Posterior vena cava (tissue), 2 donors: ENCODE measurements at places on chromosomes 4 and X. TPM values are rescaled to one million over a fixed set of nuclear protein-coding genes. Genes with fewer than 3 reads are reported as not detected.

DNA sequence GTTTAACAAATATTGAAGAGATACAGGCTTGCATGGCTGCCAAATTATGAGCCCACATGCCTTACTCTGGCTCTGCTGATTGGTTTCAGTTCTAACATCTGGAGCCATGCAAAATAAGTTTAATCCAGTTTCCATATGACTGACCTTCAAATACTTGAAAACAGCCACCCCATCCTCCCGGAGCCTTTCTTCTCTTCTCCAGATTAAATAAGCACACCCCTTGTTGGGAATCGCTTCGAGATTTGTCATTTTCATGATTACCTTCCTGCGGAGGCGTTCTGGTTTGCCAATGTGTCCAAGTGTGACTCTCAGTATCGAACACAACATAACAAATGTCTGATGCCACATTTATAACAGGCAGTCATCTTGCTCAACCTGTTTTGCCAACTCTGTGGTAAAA, 101.6 kb upstream of the JADE1 start:
- DNase-seq = no peak

DNA sequence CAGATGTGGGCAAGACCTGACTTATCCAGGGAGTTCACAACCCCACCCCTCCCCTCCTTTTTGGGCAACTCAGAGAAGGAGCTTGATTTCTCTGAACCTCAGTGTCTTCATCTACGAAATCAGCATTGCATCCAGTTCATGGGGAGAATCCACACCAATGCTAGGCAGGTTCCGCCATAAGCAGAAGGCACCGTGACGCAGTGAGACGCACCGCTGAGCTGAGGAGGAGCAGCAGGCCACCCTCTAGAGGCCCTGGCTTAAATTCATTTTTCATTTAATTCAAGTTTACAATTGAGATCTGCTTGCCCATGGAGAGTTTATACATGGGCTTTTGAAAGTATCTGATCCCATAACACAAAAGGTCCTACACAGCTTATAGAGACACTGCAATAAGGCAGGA, 55.7 kb downstream of the CPZ start:
- DNase-seq = peak; percentile 74

DNA sequence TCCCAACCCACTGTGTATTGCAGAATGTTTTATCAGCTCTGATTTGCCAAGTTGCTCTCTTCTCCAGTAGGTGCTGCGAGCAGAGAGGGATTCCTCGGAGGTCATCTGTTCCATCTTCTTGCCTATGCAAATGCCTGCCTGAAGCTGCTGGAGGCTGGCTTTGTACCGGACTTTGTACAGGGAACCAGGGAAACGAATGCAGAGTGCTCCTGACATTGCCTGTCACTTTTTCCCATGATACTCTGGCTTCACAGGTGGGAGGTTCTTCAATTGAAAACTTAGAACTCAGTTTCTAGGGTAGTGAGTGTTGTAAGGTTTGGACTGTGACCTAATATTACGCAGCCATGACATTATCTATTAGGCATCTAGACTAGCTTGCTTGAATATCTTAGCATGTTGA, 24.9 kb downstream of the AR start:
- DNase-seq = no peak

- no peak for DNase-seq
Measured at GRCh38 chr4:151313306-151314009, 11.9 kb downstream of the SH3D19 start.

GRCh38 chrX:129781134-129781672, 1.5 kb downstream of the SASH3 start:
- DNase-seq = peak; percentile 83

DNA sequence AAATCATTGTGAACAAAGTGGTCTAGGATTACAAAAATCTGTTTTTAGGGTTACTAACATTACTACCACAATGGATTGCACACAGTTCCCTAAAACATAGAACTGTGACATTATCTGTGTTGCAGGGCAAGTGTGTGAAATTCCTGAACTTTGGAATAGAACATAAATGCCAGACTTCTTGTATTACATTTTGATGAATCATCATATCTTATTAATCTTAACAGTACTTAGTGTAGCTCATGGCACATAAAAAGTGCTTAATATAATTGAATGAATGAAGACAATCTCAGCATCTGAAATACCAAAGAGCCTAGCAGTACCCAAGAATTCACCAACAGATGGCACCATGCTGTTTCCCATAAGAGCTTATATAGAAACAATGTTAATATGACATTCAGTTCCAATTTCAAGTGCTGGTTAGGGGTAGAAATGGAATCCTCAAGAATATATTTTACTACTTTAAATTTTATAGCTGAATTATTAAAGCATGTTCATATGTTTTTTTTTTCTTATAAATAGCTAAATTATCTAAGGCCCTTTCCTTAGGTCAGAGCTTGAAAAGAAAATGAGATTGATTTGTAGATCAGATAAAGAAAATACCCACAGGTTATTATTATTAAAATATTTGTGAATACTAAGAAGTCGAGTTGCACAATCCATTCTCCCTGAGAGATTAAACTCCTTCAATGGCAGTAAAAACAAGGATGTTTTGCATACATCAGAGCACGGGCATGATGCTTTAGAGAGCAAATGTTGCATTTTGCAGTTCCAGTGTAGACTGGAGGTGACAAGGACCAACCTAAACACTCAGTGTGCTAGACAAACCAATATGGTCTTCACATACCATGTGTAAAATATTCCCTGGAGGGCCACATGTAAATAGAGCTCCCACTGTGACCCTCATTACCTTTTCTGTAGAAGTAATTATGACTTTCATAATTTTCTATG, 25.7 kb upstream of the SHISA3 start:
- DNase-seq = no peak

GRCh38 chrX:15877380-15877779, 22.8 kb upstream of the AP1S2 start:
- no peak for DNase-seq

GRCh38 chr4:177271091-177271490, 38.6 kb upstream of the NEIL3 start:
- no peak for DNase-seq

GRCh38 chr4:178082906-178083305, 640.7 kb upstream of the AGA start:
- DNase-seq = no peak

DNA sequence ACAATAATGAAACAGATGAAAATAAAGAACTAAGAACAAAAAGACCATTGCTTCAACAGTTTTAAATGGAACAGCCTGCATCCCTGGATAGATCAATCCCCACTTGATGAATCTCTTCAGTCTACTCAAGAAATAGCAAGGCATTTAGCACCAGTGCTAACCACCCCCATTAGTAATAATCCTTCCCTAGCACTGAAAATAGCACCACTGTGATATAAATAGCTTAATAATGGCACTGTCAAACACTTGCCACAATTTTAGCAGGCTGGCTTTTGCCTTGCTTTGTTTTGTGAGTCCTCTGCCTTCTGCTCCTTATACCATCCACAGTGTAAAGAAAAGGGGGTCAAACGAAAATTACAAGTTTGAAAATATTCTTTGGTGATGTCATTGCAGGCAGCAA, 17.4 kb downstream of the DCX start:
- no peak for DNase-seq

- no peak for DNase-seq
Measured at GRCh38 chr4:176924238-176924637, 131.5 kb upstream of the VEGFC start.

- peak; percentile 94 for DNase-seq
Measured at GRCh38 chrX:12949927-12950656, 24.8 kb upstream of the TMSB4X start.

GRCh38 chr4:103497692-103498091, 222.1 kb downstream of the TACR3 start:
- DNase-seq = no peak

- DNase-seq = no peak
Measured at GRCh38 chr4:24117975-24118374, 228.1 kb upstream of the PPARGC1A start.

- no peak for DNase-seq
Measured at GRCh38 chr4:82429728-82430192, 502 bp downstream of the HNRNPDL start.

DNA sequence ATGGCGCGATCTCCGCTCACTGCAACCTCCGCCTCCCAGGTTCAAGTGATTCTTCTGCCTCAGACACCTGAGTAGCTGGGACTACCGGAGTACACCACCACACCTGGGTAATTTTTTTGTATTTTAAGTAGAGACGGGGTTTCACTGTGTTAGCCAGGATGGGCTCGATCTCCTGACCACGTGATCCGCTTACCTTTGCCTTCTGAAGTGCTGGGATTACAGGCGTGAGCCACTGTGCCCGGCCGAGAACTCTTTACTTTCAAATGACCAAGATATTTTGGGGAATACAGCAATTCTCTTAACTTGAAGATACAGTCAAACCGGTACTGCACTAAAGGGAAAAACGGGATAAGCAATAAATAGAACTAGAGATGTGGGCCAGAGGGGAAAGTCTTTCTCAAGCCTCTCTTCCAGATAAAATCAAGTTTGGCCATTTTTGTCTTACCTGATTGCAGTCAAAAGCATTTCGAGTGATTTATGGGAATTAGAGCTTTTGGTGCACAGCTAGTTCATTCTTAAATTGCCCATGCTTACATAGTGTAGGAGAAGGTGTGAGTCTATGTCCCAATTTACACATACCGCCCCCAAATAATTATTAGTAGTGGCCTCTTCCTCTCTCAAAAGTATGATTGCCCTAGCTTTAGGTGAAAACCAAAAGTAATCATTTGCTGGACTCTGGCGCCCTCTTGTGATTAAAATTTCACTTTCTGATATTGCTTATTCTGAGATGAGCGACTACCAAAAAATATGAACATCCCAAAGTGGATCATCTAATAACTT, 53.2 kb upstream of the ABCG2 start:
- no peak for DNase-seq

DNA sequence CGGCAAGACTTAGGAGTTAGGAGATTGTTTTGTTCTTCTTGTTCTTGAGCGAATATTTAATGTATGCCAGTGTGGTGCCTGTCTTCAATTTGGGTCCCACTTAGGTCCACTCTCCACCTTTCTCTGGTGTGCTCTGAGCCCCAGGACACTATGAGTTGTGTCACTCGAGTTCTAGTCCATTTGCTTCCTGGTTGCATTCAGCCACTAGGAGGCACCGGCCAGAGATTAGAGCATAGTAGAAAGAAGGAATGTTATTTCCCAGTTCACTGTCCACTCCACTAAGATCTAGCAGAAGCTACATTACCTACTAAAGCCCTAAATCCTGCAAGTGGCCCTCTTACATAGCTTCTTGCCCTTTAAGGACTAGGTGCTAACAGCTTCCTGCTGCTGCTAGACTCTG, 326.9 kb downstream of the NAF1 start:
- DNase-seq = no peak

DNA sequence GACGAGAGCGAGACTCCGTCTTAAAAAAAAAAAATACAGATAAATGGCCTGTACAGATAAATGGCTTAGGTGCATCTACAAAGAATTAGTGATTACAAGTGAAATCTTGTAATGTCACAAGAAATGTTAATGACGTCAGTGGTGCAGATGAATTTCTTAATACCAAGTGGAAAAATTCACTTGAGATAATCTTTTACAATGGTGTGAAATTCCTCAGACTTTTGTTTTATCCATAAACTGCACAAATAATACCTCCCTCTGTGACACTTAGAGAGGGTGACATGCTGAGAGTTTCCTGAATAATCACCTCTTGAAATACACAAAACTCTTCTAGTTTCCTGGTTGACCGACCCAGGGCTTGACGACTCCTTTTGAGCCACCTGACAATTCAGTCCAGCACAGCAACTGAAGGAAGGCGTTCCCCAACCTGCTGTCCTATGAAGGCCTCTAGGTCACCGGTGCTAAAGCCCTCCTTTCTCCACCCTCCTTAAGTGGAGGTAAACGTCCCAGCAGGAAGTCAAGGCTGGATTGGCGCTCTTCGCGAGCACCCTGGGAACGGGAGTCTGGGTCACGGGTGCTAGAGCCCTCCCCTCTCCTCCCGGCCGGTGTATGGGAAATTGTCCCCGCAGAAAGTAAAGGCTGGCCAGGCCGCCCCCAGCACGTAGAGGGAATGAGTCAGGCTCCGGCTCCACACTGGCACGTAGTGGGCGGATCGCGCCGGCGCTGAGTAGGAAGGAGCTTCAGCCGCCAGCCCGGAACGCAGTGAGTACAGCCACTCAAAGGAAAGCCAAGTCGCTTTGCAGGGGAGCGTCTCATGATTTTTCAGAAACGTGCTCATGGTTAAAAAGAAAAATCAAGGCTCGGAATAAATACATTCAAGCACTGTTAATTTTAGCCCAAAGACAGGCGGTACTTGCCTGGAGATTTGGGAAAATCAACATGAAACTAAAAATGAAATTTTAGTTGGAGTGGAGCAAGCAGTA, at the start of gene TMEM144:
Gene TMEM144, plus strand, starts transcription at position 662 of the 983 bp plus-strand sequence. CDS start 2,182 bp downstream, outside the sequence.
- peak; percentile 98 for DNase-seq

DNA sequence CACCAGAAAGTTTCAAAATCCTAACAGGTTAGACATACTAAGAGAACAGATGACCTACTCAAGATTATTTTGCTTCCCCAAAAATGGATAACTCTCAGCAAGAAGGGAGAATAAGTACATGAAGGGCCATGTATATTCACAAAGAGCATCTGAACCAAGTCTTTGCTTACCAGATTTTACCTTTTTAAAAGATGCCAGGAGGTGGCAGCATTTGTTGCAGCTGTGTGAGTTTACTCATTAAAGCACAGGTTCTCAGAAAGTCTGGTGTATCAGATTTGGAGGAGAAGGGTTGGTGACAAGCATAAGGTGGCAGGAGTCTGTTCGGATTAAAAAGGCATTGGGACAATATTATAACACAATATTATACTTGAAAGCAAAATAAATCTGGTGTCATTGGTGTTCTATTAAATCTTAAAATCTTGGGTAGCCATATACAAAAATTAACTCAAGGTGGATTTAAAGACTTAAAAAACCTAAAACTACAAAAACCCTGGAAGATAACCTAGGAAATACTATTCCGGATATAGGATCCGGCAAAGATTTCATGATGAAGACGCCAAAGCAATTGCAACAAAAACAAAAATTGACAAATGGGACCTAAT, 51.3 kb upstream of the NFKB1 start:
- DNase-seq = no peak

DNA sequence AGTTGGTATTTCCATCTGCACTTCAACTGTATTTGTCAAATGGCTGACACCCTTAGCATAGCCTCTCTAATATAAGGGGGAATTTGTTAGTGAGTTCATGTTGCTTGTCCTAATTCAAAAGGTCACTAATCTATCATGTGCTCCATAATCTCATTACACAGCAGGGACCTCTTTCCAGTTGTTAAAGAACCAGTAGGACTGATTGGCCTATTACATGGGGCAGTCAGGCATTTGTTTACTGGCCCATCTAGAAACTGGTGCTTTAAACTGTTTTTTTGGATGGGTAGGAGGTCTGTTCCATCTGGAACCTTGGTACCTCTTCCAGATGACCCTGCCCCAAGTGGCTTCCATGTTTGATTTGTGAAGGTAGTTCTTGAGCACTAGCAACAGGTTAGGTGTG, 11.4 kb downstream of the ANK2 start:
- no peak for DNase-seq

The MAB21L2 gene
- 0.10 TPM for total RNA-seq

The LANCL3 gene
- 0.14 TPM for total RNA-seq

The CDKL5 gene
- total RNA-seq = 17.2 TPM

The SPANXC gene
- not detected for total RNA-seq

The MTNR1A gene
- not detected for total RNA-seq

The DMRTC1 gene
- total RNA-seq = not detected

The GNRHR gene
- total RNA-seq = not detected

The AFF2 gene
- 10.5 TPM for total RNA-seq

The UNC5C gene
- 9.2 TPM for total RNA-seq
